CD4-positive, alpha-beta T cell treated with Interleukin-17A for 1 hour (primary cell): ENCODE measurements at places on chromosomes 4 and X.

GRCh38 chr4:99414401-99414800 lies 20.7 kb downstream of the ADH7 start:
- DNase-seq, result no peak

DNA sequence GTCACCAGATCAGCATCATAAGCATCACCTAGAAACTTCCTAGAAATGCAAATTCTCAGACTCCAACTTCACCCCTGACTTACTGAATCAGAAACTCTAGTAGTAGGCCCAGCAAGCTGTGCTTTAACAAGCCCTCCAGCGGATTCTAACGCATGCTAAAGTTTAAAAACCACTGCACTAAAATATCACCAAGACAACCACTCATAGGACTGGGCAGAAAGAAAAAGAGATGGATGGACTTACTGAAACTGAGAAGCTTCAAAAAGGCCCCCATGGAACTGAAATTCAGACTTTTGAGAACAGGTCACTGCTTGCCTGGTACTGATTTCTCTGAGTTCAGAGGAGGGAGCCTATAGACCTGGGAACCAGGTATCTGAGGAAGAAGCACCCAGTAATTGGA lies 40.1 kb downstream of the FAM241A start:
- no peak for DNase-seq

DNA sequence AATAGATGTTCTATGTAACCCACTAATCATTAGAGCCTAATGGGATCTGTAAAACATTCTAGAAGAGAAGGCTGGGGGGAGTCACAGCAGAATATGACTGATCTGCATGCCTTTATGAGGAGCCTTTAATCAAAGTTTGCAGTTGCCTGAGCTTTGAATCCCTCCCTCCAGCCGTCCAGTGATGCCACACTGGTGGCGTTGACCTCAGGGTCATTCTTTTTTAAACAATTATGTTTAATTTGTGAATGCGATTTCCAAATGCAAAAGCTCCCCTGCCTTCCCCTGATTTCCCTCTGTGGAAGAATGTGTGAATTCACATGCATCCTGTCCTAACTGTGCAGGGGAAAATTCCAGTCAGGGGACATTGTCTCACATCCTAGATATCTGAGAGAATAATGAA lies 199.7 kb upstream of the GPR101 start:
- no peak for DNase-seq

- no peak for DNase-seq
Observed at GRCh38 chrX:95754411-95754810, 930.2 kb upstream of the DIAPH2 start.

GRCh38 chrX:135346975-135347374 lies 37.7 kb downstream of the ETDC start:
- DNase-seq, result no peak

DNA sequence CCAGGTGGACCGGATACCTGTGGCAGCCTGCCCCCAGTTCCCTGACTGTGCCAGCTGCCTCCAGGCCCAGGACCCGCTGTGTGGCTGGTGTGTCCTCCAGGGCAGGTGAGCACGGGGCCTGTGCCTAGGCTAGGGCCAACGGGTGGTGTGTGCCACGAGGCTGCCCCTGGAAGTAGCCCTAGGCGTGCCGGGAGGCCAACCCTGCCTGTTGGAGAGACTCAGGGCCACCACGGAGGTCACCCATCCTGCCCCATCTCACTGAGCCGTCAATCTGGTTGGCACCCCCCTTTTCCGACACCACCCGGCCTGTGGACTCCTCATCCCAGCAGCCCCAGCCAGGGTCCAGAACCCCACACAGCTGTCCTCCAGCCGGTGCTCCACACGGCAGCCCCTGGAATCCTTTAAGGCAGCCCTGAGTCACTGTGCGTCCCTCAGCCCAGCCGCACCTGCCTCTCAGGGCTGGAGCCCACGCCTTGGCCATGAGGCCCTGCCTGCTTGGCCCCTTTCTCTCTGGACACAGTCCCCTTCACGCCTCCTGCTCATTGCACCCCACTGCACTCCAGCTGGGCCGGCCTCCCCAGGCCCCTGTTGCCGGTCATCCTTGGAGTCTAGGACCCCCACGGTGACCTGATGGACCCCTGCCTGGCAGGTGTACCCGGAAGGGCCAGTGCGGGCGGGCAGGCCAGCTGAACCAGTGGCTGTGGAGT lies 5.3 kb downstream of the PLXNB3 start:
- no peak for DNase-seq

GRCh38 chrX:48540028-48540375 lies 488 bp downstream of the TBC1D25 start:
- DNase-seq, result peak; percentile 79

GRCh38 chr4:140315970-140316369 lies 57.5 kb upstream of the SCOC start:
- DNase-seq, result no peak

GRCh38 chr4:149370785-149371420 lies 444.7 kb downstream of the IQCM start:
- DNase-seq, result no peak

DNA sequence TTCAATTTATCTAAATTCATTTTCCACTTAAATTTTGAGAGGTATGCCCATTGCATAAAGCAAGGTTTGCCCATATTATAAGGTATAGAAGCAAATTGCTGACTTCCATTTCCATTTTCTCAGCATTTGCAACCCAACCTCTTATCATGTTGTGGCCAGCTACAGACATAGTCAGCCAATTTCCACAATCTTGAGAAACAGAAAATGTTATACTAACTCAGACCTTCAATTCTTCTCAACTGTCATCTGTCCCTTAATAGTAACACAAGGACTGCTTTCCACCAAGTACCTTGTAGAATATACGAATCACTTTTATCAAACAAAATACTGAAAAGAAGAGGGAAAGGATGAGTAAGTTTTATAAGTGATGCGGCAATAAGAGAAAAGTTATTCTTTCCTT lies 11.2 kb upstream of the GRIA3 start:
- DNase-seq, result no peak

- no peak for DNase-seq
Observed at GRCh38 chr4:95547715-95548471, 880 bp downstream of the UNC5C start.

- DNase-seq, result no peak
Observed at GRCh38 chrX:74325130-74326059, 21.4 kb downstream of the ZCCHC13 start.

- DNase-seq, result no peak
Observed at GRCh38 chrX:11105080-11105479, 6.1 kb upstream of the HCCS start.

- DNase-seq, result peak; percentile 5
Observed at GRCh38 chr4:158170691-158171561, 1.9 kb downstream of the GASK1B start.

- DNase-seq, result no peak
Observed at GRCh38 chr4:165006886-165007285, 24.9 kb upstream of the TRIM60 start.

DNA sequence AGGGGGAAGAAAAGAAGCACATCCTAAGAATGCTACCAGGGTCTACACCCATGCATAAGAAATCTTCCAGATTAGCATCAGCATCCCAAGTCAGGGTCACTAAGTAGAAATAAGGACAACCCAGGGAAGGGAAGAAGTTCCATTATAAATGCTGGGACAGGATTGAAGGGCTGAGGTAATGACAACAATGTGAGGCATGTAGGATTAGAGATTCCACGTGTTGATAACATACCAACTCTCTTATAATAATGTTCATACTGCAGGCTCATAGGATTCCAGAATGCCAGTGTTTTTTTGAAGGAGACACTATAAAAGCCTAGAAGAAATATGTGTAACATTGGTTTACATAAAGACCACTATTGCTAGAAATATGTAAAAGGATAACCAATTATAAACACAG lies 201.2 kb downstream of the MID1IP1 start:
- DNase-seq, result no peak

GRCh38 chr4:1711571-1712215 lies 426 bp downstream of the SLBP start:
- peak; percentile 40 for DNase-seq

DNA sequence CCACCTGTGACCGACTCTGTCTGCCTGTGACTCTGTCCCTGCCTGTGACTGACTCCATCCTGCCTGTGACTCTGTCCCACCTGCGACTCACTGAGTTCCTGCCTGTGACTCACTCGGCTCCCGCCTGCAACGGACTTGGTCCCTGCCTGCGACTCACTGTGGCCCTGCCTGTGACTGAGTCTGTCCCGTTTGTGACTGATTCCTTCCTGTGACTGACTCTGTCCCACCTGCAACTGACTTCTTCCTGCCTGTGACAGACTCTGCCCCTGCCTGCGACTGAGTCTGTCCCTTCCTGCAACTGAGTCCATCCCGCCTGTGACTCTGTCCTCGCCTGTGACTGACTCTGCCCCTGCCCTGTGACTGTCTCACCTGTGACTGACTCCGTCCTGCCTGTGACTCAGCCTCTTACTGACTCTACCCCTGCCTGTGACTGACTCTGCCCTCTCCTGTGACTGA lies 9.6 kb upstream of the UVSSA start:
- DNase-seq, result no peak

DNA sequence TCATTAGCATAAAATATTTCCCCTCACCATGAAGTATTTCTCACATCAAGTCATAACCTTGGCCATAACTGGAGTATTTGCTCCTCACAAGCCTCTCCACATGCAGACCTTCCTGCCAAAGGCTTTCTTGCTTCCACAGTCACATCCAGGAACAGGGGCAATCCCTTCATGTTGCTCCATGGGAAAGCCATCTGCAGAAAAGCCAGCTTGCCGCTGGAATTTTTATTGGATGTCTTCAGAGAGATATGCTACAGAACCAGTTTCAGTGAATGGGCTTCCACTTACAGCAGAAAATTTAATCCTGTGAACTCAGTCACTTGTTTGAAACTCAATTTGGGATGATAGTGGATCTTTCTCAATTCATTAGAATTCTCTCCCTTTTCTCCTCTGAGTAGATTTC lies 3.2 kb upstream of the CDKN2AIP start:
- no peak for DNase-seq

DNA sequence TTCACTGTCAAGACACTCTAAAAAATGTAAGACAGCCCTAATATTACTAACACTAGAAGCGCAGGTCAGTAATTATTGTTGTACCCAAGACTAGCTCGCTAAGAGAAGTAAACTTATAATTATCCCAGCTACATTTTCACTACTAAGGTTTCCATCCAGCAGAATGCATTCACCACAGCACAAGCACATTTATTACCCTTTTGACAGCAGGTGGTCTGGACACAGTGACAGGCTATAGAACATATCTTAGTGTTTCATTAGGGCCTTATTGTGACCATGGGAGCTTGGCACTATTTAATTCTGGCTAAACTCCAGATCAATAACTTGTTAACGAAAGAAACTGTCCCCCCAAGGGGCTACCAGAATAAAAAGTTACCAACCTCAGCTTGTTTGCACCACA lies 237.7 kb downstream of the ENOX2 start:
- no peak for DNase-seq

GRCh38 chrX:111168314-111168713 lies 72.3 kb downstream of the PAK3 start:
- DNase-seq, result no peak
